Right ventricle myocardium superior (tissue), 1 donor: ENCODE measurements at places on chromosomes 6 and 20.
A peak's percentile ranks its signal among the peaks of the same experiment; 100 is the strongest.

DNA sequence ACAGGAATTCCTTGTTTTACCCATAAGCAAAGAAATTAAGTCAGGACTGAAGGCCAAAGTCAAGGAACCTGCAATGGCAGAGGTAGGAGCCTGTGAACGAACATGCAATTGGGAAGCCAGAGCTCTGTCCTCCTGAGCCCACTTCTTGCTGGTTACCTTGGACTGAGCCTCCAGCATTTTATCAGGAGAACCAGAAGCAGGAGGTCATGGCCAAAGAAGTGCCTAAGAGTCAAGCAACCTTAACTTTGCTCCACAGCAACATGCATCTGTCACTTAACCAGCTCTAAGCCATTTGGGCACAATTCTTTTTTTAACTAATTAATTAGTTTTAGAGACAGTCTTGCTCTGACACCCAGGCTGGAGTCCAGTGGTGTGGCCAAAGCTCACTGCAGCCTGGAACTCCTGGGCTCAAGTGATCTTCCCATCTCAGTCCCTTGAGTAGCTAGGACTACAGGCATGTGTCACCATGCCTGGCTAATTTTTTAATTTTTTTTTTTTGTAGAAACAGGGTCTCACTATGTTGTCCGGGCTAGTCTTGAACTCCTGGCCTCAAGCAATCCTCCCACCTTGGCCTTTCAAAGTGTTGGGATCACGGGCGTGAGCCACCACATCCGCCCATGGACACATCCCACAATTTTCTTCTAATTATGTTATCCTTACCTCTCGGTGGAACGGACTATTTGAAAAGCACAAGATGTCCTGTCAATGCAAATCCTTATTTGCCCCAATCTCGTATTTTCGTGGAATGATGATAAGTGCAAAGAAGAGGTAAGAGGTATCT, 334.2 kb downstream of the CD83 start:
- DNase-seq: no peak

DNA sequence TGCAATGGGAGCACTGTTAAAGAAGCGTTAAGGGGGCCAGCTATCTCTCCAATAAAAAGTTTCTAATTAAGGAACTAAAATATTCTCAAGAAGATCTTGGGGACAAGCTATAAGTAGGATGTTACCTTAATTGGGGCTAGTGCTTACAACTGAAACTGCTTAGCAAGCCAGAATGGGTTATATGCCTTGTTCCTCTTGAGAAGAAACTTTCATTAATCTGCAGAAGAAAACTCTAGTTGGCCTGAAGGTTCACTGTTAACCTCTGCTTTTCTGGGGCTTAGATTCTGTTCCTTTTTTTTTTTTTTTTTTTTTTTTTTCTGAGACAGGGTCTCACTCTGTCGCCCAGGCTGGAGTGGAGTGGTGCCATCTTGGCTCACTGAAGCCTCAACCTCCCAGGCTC, 82.2 kb downstream of the BACH2 start:
- DNase-seq: no peak

DNA sequence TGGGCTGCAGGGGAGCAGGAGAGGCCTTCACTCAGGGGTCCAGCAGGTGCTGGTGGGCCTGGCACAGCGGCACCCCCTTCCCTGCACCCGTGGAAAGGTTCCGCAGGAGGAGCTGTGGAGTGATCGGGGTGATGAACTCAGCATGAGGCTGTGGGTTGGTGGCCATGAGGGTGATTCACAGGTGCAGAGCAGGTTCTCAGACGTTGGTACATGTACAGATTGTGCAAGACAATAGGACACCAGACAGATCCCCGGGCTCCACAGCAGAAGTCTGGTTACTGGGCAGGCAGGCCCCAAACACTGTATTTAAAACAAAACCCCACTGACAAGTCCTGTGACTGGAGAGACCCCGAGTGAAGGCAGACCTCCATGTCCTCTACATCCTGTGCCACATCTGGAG, 151.6 kb upstream of the CDH4 start:
- DNase-seq: no peak

DNA sequence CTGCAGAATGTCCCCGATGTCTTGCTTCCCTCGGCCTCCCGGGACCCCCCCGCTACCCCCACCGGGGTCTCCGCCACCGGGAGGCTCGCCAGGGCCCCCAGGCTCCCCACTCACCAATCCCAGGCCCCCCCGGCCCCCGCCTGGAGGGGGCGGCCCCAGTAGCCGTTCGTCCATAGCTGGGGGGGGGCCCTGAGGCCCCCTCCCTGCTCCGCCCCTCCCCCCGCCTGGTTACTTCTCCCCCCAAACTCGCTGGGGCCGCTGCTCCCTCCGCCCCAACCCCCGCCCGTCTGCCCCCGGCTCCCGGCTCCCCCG, 304 bp downstream of the PBX2 start:
- no peak for DNase-seq

DNA sequence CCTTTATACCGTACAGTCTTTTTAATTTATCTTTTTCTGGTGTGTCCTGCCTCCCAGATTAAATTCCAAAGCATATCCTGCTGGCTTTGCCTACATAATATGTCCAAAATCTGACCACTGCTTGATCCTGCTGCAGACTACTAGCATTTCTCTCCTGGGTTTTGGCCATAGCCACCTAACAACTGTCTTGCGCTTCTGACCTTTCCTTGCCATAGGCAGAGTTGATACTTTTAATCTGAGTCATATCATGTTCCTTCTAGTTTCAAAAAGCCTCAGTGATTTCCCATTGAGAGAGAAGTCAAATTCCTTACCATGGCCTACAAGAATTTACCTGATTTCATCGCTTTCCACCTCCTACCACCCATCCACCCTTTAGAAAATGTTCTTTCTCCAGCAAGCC, 104.8 kb downstream of the BCKDHB start:
- no peak for DNase-seq

DNA sequence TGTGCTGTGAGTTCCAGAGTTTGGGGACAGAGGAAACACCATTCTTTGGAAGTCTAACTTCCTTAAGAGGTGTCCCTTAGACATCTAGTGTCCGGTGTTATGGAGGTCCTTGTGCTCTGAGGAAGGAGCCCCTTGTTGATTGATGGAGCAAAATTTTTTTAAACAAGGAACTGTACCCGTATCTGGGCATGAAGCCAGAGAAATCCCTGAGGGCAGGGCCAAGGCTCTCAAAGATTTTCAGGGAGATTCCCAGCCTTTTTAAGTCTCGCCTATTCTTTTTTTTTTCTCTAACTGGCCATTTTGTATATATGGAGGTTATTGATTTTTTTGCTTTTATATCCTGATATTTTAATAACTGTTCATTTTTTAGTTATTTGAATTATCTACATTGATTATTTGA, 45.9 kb downstream of the TRIM38 start:
- DNase-seq: no peak

- no peak for DNase-seq
Observed at GRCh38 chr6:12937971-12938370, 221.4 kb downstream of the PHACTR1 start.

DNA sequence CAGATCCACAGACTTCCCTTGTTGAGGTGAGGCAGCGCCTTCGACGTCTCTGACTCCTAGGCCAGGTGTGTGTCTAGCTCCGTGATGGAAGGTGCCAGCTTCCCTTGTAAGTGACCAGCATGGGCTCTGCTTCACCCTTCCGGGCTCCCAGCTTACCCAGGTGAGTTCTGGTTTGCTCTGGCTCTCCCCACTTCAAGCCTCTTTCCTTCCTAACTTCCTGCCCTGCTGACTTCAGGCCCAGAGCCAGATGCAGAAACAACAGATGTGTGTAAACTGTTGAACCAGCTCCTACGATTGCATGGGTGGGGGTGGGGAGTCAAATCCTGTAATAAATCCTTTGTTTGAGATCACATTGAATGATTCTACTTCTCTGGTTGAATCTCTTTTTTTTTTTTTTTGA, 51.6 kb upstream of the BMP6 start:
- DNase-seq: no peak

GRCh38 chr6:31293343-31293742, 21.5 kb upstream of the HLA-C start:
- no peak for DNase-seq

GRCh38 chr6:147740916-147741315, 232.4 kb downstream of the SAMD5 start:
- DNase-seq: no peak

DNA sequence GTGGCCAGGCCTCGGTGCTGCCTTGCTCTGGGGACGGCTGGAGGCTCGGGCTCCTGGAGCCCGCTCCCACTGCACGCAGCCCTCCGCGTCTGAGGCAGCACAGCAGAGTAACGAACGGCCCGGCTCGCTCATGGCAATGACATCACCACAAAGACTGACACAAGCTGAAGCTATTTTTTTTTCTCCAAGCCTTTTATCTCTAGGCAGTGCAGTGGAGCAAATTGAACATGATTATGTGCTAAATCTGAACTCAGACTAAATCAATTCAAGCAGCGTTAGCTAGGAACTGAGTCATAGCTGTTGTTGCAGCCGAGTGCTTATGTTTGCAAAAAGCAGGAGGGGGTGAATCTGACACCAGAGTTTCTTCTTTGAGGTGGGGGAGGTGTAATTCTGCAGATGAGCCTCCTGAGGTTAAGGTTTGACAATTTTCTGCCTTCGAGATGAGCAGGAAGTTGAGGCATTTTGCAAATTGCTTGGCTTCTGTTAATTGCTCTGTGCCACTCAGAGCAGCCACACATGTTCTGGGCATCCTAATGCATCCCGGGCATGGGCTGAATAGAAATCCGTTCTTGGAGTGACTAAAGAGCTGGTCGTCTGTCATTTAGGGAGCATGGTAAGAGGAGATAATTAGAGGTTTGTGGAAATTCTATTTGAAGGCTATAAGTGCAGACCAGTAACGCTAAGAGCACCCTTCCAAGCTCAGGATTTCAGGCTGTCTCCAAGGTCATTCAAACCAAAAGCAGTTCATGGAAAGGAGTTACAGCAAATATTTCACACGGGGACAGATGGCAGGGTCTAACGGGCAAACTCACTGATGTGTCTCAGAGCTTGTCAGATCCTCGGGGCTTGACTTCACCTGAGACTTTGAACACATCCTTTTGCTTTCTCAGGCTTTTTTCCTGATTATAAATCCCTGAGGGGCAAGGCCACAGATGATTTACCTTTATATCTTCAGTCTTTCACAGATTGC, 155.1 kb upstream of the ENPP5 start:
- peak; percentile 48 for DNase-seq

DNA sequence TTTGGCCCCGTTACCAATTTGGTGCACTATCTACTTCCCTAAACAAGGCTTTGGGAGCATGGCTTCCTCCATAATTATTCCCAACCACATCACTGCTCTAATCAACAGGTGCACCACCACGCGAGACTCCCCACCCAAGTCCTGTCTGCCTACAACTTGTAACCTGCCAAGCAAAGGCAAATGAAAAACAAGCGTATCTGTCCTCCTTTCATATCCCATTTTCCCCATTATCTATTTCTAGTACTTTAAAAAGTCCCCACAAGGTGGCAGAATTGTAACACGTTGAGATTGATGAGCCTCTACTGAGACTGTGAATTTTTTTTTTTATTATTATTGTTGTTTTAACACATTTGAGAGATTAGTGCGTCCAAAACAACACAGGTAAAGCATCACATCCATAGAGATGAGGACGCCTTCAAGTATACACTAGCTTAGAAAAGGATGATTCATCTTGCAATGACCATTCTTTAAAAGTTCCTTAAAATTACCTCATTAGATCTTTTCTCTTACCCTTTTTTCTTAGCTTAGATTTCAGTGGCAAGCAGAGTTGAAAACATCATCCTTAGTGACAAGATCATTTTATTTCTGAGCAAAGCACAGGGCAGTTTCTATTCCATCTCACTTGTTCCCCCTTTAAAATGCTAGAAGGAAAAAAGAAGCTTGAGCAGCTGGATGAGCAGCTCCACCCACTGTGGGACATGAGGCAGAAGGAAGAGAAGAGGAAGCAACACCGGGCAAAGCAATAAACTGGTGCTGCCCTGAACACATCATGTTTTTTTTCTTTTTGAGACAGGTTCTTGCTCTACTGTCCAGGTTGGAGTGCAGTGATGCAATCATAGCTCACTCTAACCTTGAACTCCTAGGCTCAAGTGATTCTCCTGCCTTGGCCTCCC, 210.8 kb downstream of the ARHGAP18 start:
- DNase-seq: no peak

DNA sequence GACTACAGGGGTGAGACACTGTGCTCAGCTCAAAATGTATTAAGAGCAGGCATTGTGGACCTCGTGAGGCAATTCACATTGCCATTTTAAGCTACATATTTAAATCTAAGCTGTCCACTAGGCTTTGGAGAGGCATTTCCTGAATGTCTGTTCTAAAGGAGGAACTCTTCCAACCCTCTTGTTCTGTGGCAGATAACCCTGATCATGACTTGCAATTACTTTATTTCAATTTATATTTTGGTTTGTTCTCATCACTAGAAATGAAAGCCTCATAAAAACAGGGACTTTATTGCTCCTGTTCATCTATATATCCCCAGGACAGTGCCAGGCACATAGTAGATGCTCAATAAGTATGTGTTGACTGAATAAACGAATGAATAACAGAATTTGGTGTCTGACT, 84.0 kb upstream of the SALL4 start:
- DNase-seq: no peak

DNA sequence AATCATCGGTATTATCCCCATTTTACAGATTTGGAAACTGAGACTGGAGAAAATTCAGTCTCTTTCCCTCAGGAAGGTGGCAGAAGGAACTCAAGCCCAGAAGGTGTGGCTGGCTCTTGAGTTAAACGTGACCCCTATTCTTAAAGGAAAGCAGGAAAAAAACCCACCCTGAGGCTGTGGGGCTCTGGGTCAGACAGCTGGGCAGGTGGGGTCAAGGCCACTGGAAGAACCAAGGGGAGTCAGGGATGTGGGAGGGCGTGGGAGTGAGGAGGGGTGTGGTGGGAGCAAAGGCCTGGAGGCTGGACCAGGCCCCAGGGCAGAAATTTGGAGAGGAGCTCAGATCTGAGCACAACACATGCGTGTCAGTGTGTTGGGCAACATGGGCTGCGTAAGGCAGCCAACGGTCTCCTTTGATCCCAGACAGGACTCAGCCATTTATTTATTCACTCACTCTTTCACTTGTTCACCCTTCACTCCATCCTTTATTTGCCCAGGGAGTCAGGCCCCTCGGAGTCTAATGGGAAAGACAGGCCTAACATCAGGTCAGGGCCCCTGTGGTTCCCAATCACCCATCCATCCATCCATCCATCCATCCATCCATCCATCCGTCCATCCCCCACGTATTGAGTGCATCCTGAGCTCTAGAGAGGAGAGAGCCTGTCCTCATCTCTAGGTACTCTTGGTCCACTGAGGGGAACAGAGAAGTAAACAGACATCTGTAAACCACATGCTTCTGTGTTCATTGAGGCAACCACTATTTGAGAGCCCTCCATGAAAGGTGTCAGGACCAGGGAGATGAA, 165.0 kb downstream of the VEGFA start:
- no peak for DNase-seq

- DNase-seq: no peak
Observed at GRCh38 chr6:89032599-89032998, 48.0 kb upstream of the PNRC1 start.

- no peak for DNase-seq
Observed at GRCh38 chr6:89146718-89147700, 1.2 kb downstream of the PM20D2 start.
